ENCODE measurements at places on chromosomes 6 and 20.
A peak's percentile ranks its signal among the peaks of the same experiment; 100 is the strongest.

- H3K27me3 ChIP-seq, result no peaks in the 10 kb centered on the region
- peak overlapping the region; percentile 95 for H3K27ac ChIP-seq
- peaks cover 36% of the 10 kb centered on the region for H3K4me1 ChIP-seq
- H3K36me3 ChIP-seq, result no peaks in the 10 kb centered on the region
- DNase-seq, result peak; percentile 49
Measured at GRCh38 chr6:116461932-116462885, 1.0 kb downstream of the CALHM6 start.

- H3K27ac ChIP-seq, result no peak overlapping the region
- no peak overlapping the region for H3K4me3 ChIP-seq
- H3K36me3 ChIP-seq, result peaks cover 5% of the 10 kb centered on the region
- no peak for DNase-seq
Measured at GRCh38 chr20:64146301-64146935, 17.8 kb upstream of the MYT1 start.

- H3K27me3 ChIP-seq, result no peaks in the 10 kb centered on the region
- H3K27ac ChIP-seq, result peak overlapping the region; percentile 91
- no peak for DNase-seq
- peak overlapping the region; percentile 21 for H3K4me3 ChIP-seq
Measured at GRCh38 chr6:2883673-2884072, 19.4 kb downstream of the SERPINB9 start.

DNA sequence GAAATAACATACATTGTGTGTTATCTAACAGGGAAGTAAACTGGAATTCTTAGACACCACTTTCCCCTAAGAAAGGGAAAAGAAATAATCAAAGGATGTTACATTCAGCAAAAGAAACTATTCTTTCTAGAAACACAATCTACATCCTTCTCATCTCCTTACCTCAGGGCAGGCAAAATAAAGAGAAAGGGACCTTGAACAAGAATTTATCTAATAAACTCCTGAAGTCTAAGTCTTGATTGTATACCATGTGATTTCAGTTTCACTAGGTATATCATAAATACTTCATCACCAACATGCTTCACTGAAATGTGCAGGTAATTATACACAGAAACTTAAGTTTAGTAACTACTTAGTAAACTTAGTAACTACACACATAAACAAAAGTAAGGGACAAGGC is 15.0 kb downstream of the EZR start:
- peaks cover 24% of the 10 kb centered on the region for H3K36me3 ChIP-seq
- H3K27ac ChIP-seq, result peak overlapping the region; percentile 98
- no peaks in the 10 kb centered on the region for H3K27me3 ChIP-seq
- peaks cover 71% of the 10 kb centered on the region for H3K4me1 ChIP-seq
- H3K4me3 ChIP-seq, result peak overlapping the region; percentile 75

- H3K27me3 ChIP-seq, result no peaks in the 10 kb centered on the region
- no peak overlapping the region for H3K27ac ChIP-seq
- no peaks in the 10 kb centered on the region for H3K36me3 ChIP-seq
- no peak for DNase-seq
- no peak overlapping the region for H3K4me3 ChIP-seq
- no peaks in the 10 kb centered on the region for H3K4me1 ChIP-seq
Measured at GRCh38 chr6:46412662-46413061, 78.6 kb downstream of the RCAN2 start.

DNA sequence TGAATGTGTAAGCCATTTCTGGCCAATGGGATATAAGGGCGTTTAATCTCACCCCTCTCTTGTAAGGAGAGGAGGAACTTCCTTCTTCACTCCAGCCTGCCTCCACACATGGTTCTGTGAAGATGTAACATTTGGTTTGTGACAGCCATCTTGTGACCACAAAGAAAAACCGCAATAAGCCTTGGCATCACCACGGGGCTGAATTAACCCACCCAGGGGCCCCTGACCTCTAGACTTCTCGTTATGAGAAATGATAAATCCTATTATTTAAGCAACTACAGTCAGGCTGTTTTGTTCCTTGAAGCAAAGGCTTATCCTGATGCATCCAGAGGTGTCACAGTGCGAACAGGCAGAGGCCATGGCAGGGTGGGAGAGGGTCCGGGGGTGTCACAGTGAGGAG is 139.7 kb downstream of the CDC5L start:
- H3K27me3 ChIP-seq, result peaks cover 33% of the 10 kb centered on the region
- no peak overlapping the region for H3K27ac ChIP-seq
- H3K36me3 ChIP-seq, result peaks cover 2% of the 10 kb centered on the region
- no peaks in the 10 kb centered on the region for H3K4me1 ChIP-seq
- no peak overlapping the region for H3K4me3 ChIP-seq
- DNase-seq, result no peak

GRCh38 chr20:48827855-48828733 is at the start of gene PREX1:
PREX1 (minus strand) TSS chr20:48827999; CDS start chr20:48827860, 139 bp downstream.
- H3K27ac ChIP-seq, result peak within 1 kb of the TSS; percentile 93
- no peaks in the 10 kb centered on the region for H3K36me3 ChIP-seq
- H3K4me3 ChIP-seq, result peak within 1 kb of the TSS; percentile 95
- H3K27me3 ChIP-seq, result no peaks in the 10 kb centered on the region

DNA sequence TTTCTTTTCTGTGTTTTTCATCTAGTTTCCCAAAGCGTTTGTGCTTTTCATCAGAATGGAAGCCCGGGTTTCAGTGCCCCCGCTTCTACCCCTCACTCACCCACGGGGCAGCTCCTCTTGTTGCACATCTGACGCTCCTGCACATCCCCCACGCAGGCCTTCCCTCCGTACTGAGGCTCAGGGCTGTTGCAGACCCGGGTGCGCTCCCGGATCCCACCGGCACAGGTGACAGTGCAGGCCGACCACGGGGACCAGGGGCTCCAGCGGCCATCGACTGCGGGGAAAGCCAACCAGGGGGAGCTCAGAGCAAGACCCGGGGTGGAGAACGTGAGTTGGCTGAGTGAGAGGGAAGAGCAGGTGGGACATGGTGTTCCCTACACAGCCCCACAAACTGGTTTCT is 19.0 kb downstream of the THBS2 start:
- H3K4me1 ChIP-seq, result no peaks in the 10 kb centered on the region
- peaks cover 2% of the 10 kb centered on the region for H3K36me3 ChIP-seq
- no peak overlapping the region for H3K4me3 ChIP-seq
- no peak for DNase-seq
